ENCODE measurements at places on chromosomes 6 and 20. TPM values are rescaled to one million over a fixed set of nuclear protein-coding genes. Genes with fewer than 3 reads are reported as not detected.

The HLA-A gene
- total RNA-seq = 137 TPM

The ECT2L gene
- total RNA-seq = not detected

The PRND gene
- total RNA-seq = not detected

The GSTA4 gene
- total RNA-seq = 8.4 TPM

The CFAP61 gene
- total RNA-seq = 0.40 TPM

The RAD21L1 gene
- not detected for total RNA-seq

The FBXO30 gene
- 5.1 TPM for total RNA-seq

The SIRPB1 gene
- total RNA-seq = 0.17 TPM

The C20orf141 gene
- total RNA-seq = 0.46 TPM
